ENCODE measurements at places on chromosomes 4 and X. TPM values are rescaled to one million over a fixed set of nuclear protein-coding genes. Genes with fewer than 3 reads are reported as not detected.
A peak's percentile ranks its signal among the peaks of the same experiment; 100 is the strongest.

The ZFX gene
- total RNA-seq, result 47.7 TPM

GRCh38 chr4:8585186-8585585 is 5.0 kb downstream of the GPR78 start:
- DNase-seq, result no peak

GRCh38 chrX:72031634-72032033 is 100.1 kb downstream of the RTL5 start:
- DNase-seq, result no peak

- DNase-seq, result no peak
These were observed 40.3 kb downstream of the GSX2 start for GRCh38 chr4:54140287-54140686.

- no peak for DNase-seq
These were observed 213.6 kb upstream of the VEGFC start for GRCh38 chr4:177006331-177006730.

GRCh38 chr4:168220893-168221292 is 97.7 kb downstream of the DDX60 start:
- DNase-seq, result no peak

GRCh38 chr4:100117750-100118149 is 72.5 kb downstream of the DDIT4L start:
- peak; percentile 20 for DNase-seq

Measured in muscle of leg (tissue), 16 donors.